Smooth muscle cell of the pulmonary artery (primary cell): ENCODE measurements at places on chromosomes 3 and 15. TPM values are rescaled to one million over a fixed set of nuclear protein-coding genes. Genes with fewer than 3 reads are reported as not detected.

The GRK7 gene
- not detected in 2 replicates for total RNA-seq

The TF gene
- 0.20 and 0.43 TPM in 2 replicates for total RNA-seq

The AADACL2 gene
- total RNA-seq, result not detected in 2 replicates

The FOXL2NB gene
- total RNA-seq, result 0.03 TPM in 1 of 2 replicates, not detected in the other

The PLA2G4D gene
- under 0.01 TPM in 1 of 2 replicates, not detected in the other for total RNA-seq

The HYKK gene
- total RNA-seq, result 1.7 and 2.0 TPM in 2 replicates

The CCDC191 gene
- 2.0 and 2.4 TPM in 2 replicates for total RNA-seq

The ZMYND10 gene
- 0.91 and 1.1 TPM in 2 replicates for total RNA-seq

The NEK11 gene
- total RNA-seq, result 5.9 and 6.5 TPM in 2 replicates

The LTK gene
- total RNA-seq, result 0.07 TPM in 1 of 2 replicates, not detected in the other

The IQCF6 gene
- not detected in 2 replicates for total RNA-seq

The ITIH1 gene
- 0.17 and 0.33 TPM in 2 replicates for total RNA-seq

The UBAP1L gene
- 2.2 and 2.4 TPM in 2 replicates for total RNA-seq

The EPHA3 gene
- 0.99 and 6.7 TPM in 2 replicates for total RNA-seq

The CCDC50 gene
- total RNA-seq, result 93.8 and 109 TPM in 2 replicates

The RTP1 gene
- total RNA-seq, result not detected in 2 replicates

The PCLAF gene
- 12.9 and 18.4 TPM in 2 replicates for total RNA-seq

The AMOTL2 gene
- total RNA-seq, result 117 and 158 TPM in 2 replicates

The INO80 gene
- 24.1 and 33.2 TPM in 2 replicates for total RNA-seq

The MAP1A gene
- total RNA-seq, result 96.1 and 105 TPM in 2 replicates

The ZIC4 gene
- 0.07 TPM in 1 of 2 replicates, not detected in the other for total RNA-seq

The GOLGA8J gene
- not detected in 2 replicates for total RNA-seq

The SLC4A7 gene
- total RNA-seq, result 180 and 203 TPM in 2 replicates

The GPR15 gene
- not detected in 2 replicates for total RNA-seq

The AQR gene
- total RNA-seq, result 19.9 and 22.1 TPM in 2 replicates

The SHF gene
- total RNA-seq, result 0.63 and 1.8 TPM in 2 replicates

The NPRL2 gene
- 18.4 and 20.1 TPM in 2 replicates for total RNA-seq

The FANCD2OS gene
- not detected in 2 replicates for total RNA-seq

The SLC6A11 gene
- total RNA-seq, result 0.03 and 0.13 TPM in 2 replicates

The TGM5 gene
- 0.26 TPM in 1 of 2 replicates, not detected in the other for total RNA-seq

The GP9 gene
- not detected in 2 replicates for total RNA-seq

The GMNC gene
- total RNA-seq, result 0.07 TPM in 2 replicates

The CFAP44 gene
- 4.2 and 5.3 TPM in 2 replicates for total RNA-seq

The EPHB3 gene
- 3.8 and 6.9 TPM in 2 replicates for total RNA-seq

The ERC2 gene
- total RNA-seq, result 0.07 and 0.10 TPM in 2 replicates

The TRH gene
- total RNA-seq, result 0.10 and 0.20 TPM in 2 replicates

The FGD5 gene
- 0.20 and 2.0 TPM in 2 replicates for total RNA-seq

The ACKR4 gene
- total RNA-seq, result 19.7 and 24.0 TPM in 2 replicates

The XIRP1 gene
- total RNA-seq, result 0.07 TPM in 2 replicates

The IL5RA gene
- not detected in 2 replicates for total RNA-seq

The SERF2 gene
- total RNA-seq, result 537 and 552 TPM in 2 replicates

The CHDH gene
- 0.03 and 0.07 TPM in 2 replicates for total RNA-seq

The ZPLD1 gene
- 0.13 and 1.1 TPM in 2 replicates for total RNA-seq

The AMIGO3 gene
- total RNA-seq, result not detected in 2 replicates

The CCR1 gene
- 0.26 TPM in 1 of 2 replicates, not detected in the other for total RNA-seq

The REC114 gene
- not detected in 2 replicates for total RNA-seq

The CLDND1 gene
- 94.2 and 112 TPM in 2 replicates for total RNA-seq

The RPL32 gene
- total RNA-seq, result 1,275 and 1,429 TPM in 2 replicates

The UPK1B gene
- 0.17 and 0.98 TPM in 2 replicates for total RNA-seq

The UBXN7 gene
- total RNA-seq, result 21.2 and 30.6 TPM in 2 replicates

The GNAT1 gene
- not detected in 2 replicates for total RNA-seq

The CDHR4 gene
- total RNA-seq, result 0.07 TPM in 1 of 2 replicates, not detected in the other

The ARGFX gene
- total RNA-seq, result not detected in 2 replicates

The ANKRD63 gene
- total RNA-seq, result not detected in 2 replicates
